MCF 10A (cell line): ENCODE measurements at places on chromosomes 5 and 9. TPM values are rescaled to one million over a fixed set of nuclear protein-coding genes. Genes with fewer than 3 reads are reported as not detected.

The LCNL1 gene
- not detected in 2 replicates for total RNA-seq

The NMUR2 gene
- total RNA-seq: not detected in 2 replicates

The NIPSNAP3A gene
- 15.4 and 15.5 TPM in 2 replicates for total RNA-seq

The TRAF1 gene
- 0.84 and 1.2 TPM in 2 replicates for total RNA-seq

The HTR4 gene
- total RNA-seq: not detected in 2 replicates

The PAPPA gene
- 6.1 and 7.0 TPM in 2 replicates for total RNA-seq

The TMEFF1 gene
- total RNA-seq: 0.28 and 0.56 TPM in 2 replicates

The IGIP gene
- 7.5 and 8.3 TPM in 2 replicates for total RNA-seq

The SV2C gene
- total RNA-seq: not detected in 2 replicates

DNA sequence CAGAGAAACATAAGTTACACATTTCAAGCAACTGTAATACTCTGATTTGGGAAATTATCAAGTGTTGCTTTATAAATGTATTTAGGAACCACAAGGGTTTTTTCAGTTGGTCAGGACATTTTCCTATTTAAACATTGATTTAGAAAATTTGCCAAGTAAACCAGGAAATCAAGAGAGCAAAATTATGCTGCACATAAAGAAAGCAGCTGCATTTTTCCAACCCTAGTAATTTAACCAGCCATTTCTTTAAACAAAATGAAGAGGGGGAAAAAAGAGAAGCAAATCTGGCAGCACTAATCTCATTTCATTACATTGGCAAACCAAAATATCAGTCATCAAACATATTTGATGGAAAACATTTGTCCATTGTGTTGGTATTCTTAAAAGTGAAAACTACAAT, 271.4 kb downstream of the TLE1 start:
- DNase-seq: no peak

GRCh38 chr5:137498301-137498735, 808 bp downstream of the SPOCK1 start:
- no peak for DNase-seq

- no peak for DNase-seq
These were observed 141.9 kb upstream of the IER5L start for GRCh38 chr9:129319938-129320481.

DNA sequence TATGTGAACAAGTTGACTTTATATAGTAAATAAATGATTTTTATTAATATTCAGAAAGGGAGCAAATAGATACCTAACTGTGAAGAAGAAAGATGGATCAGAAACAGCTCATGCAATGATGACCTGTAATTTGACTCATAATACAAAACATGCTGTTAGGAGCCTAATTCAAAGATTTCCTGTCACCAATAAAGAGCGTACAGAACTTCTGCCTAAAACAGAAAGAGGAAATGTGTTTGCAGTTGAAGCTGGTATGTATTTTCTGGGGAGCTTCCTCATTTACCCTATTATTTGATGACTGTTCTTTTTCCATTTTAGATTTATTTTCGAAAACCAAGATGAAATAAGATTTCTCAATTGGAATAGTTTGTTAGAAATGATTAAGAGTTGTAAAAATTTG, 11.4 kb downstream of the YTHDC2 start:
- no peak for DNase-seq

- no peak for DNase-seq
These were observed 47.5 kb downstream of the NKD2 start for GRCh38 chr5:1055896-1056610.

- DNase-seq: no peak
These were observed 16.8 kb upstream of the SGCD start for GRCh38 chr5:156310115-156310514.

- no peak for DNase-seq
These were observed 28.7 kb upstream of the UBAC1 start for GRCh38 chr9:135989722-135990467.

- DNase-seq: no peak
These were observed 40.8 kb upstream of the SPATA31C2 start for GRCh38 chr9:88179062-88179521.

DNA sequence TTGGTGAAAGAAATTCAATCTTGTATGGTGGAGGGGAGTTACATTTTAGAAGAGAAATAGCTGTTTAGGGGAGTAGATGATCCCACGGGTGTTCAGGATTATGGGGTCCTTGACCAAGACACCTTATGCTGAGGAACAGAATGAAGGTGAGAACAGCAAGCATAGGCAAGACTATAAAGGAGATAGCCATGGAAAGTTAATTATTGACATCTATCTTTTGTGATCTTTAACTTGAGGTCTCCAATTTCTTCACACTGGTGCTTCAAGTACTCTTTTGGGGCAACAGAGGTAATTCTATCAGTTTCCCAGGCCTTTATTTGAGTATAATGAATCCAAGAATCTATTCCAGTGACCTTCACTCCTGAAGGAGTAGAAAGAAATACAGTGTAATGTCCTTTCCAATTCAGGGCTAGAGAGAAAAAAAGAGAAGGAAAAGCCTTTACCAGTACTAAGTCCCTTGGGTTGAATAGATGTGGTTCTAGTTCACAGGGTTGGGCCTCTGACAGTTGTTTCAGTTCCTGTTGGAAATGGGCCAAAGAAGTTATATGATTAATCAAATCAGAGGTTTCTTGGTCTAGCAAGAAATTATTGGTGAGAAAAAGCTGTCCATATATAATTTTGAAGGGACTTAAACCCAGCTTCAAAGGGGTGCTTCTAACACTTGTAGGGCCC, 2104.1 kb upstream of the ACO1 start:
- DNase-seq: no peak

DNA sequence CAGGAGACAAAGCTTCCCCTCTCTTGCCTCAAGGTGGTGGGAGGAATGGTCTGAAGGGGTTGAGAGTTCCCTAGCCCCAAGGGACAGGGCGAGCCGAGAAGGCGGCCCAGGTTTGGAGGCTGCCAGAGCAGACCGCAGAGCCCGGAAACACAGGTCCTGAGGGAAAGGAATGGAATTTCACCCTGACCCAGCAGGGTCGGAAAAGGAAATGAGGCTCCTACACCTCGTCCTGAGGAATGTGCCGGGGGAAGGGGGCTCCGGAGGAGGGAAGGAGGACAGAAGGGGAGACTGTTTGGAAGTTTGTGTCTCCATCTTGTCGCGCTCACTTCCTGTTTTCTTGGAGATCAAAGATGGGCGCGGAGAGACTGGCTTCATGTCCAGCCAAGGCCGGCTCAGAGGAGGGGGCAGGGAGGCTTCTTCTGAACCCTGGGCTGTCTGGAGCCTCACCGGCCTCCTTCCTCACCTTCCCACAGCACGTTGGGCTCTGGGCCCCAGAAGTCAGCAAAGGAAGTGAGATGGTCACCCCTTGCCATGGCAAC, 9.6 kb downstream of the ENG start:
- no peak for DNase-seq

DNA sequence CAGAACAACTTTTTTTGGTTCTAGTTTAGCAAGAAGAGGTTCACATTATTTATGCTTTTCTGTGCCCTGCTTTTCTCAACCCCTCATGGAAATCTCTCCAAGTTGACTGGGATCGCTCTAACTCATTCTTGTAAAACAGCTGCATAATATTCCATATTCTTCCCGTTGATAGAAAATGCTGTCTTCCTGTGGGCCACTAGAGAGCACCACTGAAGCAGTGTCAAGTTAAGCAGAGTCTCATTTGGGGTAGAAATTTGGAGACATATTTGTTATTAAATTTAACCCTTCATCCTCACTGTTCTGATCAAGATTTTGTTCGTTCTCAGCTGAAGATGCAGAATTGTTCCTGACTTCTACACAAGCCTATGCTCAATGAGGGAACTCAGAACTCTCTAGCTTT, 140.1 kb downstream of the CEMIP2 start:
- peak; percentile 24 for DNase-seq

DNA sequence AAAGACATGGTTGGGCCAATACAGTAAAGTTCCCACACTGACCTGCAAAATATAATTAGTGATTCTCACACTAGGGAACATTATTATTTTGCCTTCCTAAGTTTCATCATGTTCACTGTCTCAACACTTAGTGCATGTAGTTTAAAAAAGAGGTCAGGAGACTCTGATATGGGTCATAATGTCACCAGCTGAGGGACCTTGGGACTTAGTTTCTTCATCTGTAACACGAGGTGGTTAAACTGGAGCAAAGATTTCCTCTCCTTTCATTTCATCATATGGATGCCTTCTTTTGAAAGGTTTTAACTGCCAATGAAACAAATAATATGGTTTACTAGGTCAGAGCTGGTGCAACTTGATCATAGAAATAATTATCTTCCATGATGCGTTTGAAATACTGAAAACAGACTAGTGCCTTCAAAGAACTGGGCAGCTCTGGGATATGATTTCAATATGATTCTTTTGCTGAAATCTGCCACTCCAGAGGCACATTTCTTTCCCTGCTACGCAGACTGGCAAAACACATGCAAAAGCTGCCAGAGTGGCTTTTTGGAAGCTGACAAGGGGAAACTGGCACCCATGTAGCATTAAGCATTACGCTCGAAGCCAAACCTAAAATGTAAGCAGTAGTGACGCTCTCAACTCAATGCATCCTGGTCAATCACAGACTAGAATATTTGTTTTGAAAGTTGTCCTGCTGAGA, 20.8 kb downstream of the RETREG1 start:
- DNase-seq: no peak

DNA sequence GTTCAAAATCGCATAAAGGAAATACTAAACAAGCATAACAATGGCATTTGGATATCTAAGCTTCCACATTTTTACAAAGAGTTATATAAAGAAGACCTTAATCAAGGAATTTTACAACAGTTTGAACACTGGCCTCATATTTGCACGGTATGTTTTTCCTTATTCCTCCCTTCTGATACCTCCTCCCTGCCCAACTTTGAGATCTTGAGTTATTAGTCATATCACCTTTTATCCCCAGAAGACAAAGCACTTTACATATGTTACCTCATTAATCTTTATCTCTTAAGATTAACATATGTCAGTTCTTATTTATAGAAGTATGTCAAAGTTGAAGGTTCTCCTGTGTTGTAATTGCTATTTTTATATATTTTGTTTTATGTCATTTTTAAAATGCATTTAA, 29.8 kb downstream of the TDRD7 start:
- no peak for DNase-seq

- DNase-seq: peak; percentile 92
These were observed 36.2 kb upstream of the CKS2 start for GRCh38 chr9:89274838-89275237.

- no peak for DNase-seq
These were observed 142.6 kb downstream of the TARS1 start for GRCh38 chr5:33583332-33583731.

GRCh38 chr5:24042688-24043087, 535.3 kb downstream of the PRDM9 start:
- no peak for DNase-seq

GRCh38 chr5:55750063-55750462, 12.2 kb downstream of the DDX4 start:
- no peak for DNase-seq

GRCh38 chr9:121958530-121958929, 134.6 kb downstream of the TTLL11 start:
- DNase-seq: peak; percentile 81

DNA sequence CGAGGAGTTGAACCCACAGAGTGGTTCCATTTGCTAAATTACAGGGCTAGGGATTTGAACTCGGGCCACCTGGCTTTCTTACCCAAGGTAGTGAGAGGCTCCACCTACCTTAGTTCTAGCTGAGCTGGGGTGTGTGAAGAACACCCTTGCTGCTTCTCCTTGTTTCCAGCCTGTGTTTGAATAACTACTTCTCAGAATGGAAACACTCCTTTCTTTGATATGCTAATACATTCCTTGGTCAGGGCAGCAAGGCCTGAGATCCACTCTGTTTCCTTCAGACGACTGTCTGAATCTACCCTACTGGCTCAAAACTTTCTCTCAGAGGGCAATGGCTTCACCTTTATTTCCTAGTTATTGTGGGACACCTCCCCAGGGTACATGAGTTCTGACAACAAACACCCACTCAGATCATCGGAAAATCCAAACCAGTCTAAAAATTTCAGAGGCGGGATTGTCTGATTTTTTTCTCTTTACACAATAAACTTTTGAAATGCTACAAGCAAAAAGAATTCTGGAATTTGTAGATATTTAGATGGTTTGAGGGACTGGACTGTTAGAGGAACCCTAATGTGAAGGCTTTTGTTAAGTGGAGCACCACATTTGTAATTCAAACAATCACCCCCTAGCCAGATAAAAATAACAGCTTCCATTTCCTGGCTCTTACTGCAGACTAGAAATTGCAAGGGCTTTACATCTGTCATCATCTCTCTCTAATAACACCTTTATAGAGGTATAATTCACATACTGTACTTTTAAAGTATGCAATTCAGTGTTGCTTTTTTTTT, 4.0 kb upstream of the ATP6V1G1 start:
- no peak for DNase-seq

- DNase-seq: no peak
These were observed 335.4 kb downstream of the MSX2 start for GRCh38 chr5:175059687-175060211.

DNA sequence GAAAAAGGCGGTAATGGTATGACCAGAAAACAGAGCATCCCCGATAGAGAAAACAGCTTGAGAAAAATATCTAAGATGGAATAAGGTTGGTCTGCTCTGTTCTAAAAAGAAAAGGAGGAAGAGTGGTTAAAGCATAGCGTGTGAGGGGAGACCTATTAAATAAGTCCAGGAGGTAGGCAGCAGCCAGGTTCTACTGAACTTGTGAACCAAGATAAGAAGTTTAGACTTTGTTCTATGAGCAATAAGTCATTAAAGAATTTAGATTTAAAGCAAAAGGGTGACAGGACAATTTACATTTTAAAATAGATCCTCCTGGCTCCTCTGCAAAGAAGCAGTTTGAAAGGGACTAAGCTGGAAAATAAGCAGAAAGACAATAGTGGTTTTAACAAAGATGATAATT, 81.3 kb upstream of the COX7C start:
- DNase-seq: no peak

DNA sequence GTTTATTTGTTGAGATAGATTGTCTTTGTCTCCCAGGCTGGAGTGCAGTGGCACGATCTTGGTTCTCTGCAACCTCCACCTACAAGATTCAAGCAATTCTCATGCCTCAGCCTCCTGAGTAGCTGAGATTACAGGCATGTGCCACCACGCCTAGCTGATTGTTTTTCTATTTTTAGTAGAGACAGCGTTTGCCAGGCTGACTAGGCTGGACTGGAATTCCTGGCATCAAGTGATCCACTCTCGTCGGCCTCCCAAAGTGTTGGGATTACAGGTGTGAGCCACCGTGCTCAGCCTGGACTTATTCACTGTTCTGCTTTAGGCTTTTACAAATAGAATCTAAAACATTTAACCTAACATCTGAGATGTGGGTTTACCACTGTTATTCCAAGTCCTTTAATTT, 91.3 kb downstream of the COMMD10 start:
- peak; percentile 20 for DNase-seq

GRCh38 chr9:4732890-4733289, 8.1 kb downstream of the AK3 start:
- DNase-seq: no peak

DNA sequence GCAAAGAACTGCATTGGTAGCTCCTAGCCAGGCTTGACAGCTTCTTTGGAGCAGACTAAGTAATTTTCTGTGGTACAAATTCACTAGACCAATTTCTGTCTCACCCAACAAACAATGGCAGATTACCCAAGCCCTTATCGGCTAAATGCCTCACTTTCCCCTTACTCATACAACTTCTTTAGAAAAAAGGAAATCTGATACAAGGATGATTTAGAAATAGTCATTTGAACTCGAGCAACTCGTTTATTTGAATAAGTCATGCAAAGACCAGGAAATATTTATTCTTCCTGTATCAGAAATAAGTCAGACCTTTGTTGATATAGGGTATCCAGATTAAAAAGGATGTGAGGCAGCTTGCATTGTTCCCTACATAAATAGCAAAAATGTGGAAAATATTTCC, 170.4 kb upstream of the CDH6 start:
- no peak for DNase-seq

- DNase-seq: no peak
These were observed 49.5 kb downstream of the KLF4 start for GRCh38 chr9:107439991-107440456.

- DNase-seq: no peak
These were observed 586.6 kb upstream of the TLE4 start for GRCh38 chr9:78985084-78985738.
